NCI-H2107 (cell line): ENCODE measurements at places on chromosomes 7 and 10.

DNA sequence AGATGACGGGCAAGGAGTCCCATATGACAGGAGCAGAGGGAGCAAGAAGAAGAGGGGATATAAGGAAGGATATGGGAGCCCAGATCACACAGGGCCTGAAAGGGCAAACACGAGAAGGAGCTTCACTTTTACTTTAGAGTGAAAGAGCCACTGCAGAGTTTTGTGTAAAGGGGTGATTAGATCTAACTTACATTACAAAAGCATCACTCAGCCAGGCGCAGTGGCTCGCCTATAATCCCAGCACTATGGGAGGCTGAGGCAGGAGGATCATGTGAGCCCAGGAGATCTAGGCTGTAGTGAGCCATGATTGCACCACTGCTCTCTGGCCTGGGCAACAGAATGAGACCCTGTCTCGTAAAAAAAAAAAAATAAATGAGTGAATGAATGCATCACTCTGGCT, 91.1 kb downstream of the MPP7 start:
- DNase-seq, result no peak

DNA sequence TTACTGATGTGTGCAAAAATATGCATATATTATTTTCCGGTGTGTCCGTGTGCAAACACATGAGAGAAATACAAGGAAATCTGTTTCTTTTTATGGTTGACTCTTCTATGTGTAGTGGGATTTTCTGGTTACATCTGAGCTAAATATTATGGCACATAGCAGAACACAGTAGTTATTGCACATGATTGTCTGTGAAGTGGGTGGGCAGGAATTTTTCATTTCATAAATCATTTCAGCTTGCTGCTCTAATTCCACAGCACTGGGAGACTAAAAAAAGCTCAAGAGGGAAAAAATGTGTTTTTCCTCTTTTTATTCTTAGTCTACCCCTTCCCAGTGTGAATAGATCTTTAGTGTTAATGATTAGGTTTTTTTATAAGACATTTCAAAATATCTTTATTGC, 197.9 kb downstream of the MBL2 start:
- no peak for DNase-seq

DNA sequence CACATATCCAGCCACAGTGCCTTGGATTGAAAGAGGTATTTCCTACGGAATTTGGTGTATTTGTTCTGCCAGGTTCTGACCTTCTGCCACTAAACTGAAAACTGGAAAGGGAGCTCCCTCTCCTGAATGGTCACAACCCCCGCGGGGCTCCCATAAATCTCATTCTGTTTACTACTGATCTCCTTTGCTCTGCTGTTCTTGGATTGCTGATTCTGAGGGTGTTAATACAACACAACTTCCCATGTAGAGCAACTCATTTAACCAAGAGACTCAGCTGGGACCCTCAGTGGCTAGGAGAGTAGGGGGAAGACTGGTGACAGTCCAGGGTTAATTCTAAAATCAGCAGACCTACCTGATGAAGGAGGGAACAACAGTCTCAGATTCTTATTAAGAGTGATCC, 662.9 kb downstream of the INHBA start:
- no peak for DNase-seq

DNA sequence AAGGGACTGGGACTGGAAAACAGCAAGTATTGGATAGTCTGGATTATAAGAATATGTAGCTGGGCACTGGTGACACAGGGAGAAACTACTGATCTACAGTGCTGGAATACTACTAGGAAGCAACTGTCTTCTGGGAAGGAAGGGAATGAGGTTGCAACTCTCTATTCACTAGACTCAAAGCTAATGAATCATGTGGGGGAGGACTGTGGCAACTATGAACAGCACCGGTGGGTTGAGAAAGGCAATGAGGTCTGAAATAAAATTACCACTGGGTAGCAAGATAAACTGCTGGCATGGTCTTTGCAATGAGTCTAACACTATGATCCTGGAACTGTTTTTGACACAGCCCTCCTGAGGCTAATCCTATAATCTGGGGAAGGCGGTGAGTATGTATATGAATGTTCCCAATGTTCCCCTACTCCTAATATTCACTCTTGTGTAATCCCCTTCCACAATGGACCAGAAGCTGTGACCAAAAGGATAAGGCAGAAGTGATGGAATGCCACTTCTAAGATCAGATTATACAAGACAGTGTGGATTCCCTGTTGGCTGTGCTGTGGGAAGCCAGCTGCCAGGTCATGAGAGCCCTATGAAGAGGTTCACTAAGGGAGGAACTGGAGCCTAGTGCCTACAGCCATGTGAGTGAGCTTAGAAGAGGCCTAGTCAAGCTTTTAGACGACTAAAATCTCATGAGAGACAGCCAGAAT, 101.3 kb upstream of the DNAJB12 start:
- no peak for DNase-seq

DNA sequence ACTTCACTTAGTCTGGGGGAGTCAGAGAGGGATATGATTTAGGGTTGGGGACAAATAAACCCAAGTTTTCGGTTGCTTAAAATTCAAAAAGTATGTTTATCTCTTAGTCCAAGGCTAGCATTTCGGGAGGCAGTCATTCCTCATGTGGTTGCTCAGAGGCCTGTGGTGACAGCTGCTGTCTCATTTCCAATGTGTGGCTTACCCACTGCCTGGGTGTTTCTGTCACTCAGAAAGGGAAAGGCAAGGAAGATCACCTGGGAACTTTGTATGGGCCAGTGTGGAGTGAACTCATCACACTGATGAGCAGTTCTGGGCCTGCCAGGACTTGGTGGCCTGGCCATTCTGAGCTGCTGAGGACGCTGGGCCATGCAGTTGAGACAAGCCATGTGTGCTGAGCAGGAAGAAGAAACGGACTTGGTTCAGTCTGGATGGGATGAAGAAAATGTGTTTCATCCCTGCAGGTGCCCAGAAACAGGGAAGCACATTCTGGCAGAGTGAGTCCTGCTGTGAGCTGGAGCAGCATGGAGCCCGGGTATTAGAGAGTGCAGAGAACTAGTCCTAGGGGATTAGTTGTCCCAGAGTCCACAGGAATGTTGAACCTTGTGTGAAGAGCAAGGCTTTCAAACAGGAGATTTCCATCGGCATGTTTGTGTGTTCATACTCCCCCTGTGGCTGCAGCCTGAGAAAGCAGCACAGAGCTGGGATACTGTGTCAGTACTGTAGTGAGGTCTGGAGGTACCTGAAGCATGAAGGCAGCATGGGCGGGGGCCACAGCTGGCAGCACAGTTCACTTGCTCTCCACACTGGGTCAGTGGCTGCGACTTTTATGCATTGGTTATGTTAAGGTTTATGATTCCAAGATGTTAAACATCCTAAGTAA, 211.1 kb upstream of the IGFBP3 start:
- no peak for DNase-seq

DNA sequence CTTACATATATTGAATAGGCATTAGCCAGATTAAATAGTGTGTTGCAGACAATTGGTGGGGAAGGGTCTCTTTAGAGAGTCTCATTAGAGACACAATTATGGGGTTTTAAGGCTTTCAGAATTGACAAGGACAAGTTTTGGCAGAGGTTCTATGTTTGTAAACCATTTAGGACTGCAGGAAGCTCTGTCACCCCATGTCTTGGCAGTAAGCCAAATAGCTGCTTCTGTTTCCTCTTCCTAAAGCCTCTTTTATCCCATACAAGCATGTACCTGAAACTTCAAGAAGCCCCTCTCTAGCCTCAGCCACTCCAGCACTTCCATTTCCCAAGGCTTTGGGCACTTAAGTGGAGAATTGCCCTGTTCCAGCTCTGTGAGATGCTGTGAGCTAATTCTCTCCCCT, 21.8 kb upstream of the LRRC4 start:
- DNase-seq, result no peak

DNA sequence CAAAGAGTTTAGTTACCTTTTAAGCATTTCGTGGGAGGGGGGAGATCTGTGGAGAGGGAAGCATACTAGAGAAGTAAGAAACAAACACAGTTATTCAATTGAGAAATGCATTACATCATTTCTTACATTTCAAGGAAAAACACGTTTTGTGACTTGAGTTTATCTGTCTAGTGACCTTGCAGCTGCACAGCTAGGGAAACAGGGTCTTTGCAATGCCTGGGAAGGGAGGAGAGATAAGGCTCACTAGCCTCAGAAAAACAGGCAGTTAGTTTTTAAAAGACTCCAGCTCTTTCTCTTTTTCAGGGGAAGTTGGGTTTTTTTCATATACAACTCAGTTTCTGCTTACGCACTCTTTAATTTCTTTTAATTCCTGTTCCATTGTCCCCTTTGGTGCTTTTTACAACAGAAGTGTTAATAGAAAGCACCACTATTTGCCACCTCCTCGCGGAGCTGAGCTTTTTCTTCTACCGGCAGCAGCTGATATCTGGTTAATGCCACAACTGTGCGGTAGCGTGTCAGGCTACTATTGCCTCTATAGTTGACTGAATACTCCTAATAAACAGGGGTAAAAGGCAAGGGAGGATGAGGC, 5.6 kb downstream of the CYP3A43 start:
- DNase-seq, result no peak

DNA sequence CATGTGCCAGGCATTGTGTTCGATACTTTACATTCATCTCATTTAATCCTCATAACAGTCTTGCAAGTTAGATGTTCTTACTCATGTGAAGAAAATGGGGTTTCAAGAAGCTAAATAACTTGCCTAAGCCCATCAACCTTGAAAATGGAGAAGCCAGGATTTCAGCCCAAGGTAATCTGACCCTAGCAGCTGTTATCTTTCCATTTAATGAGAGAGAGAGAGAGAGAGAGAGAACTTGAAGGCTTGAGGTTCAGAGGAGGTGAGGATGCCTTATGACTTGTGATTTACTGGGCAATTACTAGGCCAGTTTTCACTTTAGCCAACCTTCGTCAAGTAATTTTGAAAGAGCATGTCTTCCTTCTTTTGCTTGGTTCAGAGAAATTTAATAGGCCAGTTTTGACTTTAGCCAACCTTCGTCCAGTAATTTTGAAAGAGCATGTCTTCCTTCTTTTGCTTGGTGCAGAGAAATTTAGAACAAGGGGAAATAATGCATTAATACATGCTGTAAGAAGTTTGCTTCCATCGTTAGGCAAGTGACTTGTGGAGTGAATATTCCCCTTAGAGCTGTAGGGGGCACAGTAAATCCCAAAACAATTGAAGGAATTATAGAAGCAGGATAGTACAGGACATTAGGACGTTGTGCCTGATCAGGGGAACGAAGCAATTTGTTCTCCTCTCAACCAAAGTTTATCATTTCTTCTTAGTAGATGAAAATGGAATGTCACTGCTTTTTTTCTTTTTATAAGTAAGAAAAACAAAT, 143.0 kb upstream of the BMPER start:
- no peak for DNase-seq

GRCh38 chr10:96420228-96421009, 61.6 kb upstream of the OPALIN start:
- no peak for DNase-seq

DNA sequence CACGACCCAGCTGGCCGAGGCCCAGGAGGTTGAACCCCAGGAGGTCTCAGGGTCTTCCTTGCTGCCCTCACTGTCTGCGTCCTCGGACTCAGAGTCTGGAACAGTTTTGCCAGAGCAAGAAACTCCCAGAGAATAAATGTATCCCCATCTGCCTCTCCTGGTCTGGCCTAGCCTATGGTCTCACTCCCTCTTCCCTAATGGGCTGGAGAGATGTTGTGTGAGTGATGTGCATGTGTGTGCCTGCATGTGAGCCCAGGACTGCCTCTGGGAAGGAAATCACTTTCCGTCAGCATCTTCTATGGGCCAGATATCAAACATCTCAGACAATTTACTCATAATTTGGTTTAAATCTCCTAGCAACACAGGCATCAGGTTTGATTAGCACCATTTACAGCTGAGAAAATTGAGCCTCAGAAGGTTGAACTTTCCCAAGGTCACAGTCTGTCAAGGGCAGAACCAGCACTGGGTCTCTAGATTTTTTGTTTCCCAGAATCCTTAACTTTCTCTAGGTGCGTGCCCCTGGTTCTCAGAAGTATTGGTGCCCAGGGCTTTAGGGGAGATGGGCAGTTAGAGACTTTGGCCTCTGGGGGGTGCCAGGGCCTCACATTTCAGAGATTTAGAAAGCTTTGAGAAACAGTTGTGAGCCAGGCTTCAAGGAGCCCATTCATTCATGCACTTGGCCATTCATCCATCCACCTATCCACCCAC, 4.9 kb downstream of the TMEM270 start:
- DNase-seq, result peak; percentile 54

- DNase-seq, result no peak
These were observed 557 bp downstream of the BAG3 start for GRCh38 chr10:119651514-119652360.

GRCh38 chr7:101681170-101682007, 52.3 kb upstream of the MYL10 start:
- no peak for DNase-seq

GRCh38 chr10:99387541-99387940, 42.9 kb downstream of the GOT1 start:
- no peak for DNase-seq

GRCh38 chr10:33115738-33116719, 158.0 kb upstream of the ITGB1 start:
- no peak for DNase-seq

DNA sequence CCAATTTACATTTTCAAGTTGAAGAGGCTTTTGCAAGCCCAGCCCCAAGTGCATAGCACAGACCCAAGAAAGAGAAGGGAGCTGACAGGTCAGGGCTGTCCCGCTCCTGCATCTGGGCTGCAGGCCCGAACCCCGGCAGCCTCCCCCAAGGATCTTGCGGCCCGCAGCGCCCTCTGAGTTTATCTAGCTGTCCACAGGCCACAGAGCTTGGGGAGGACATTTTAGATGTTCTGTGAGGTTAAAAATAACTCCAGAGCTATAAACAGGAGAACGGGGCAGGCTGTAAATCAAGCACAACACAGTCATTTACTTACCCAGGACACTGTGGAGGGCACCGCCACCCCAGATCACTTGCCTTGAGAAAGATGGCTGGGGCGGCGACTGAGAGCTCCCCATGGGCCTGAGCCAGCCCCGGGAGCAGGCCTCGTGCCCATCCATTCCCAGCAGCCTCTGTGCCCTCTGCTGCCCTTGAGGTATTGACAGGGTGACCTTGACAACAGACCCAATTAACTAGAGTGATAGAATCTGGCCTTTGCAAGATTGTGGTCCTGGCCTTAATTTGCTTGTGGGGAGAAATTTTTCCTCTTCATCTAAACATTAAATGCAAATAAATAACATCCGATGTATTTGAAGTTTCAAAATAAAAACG, 563.0 kb downstream of the TCERG1L start:
- DNase-seq, result no peak

- no peak for DNase-seq
These were observed 55.3 kb upstream of the FGL2 start for GRCh38 chr7:77254915-77255314.

DNA sequence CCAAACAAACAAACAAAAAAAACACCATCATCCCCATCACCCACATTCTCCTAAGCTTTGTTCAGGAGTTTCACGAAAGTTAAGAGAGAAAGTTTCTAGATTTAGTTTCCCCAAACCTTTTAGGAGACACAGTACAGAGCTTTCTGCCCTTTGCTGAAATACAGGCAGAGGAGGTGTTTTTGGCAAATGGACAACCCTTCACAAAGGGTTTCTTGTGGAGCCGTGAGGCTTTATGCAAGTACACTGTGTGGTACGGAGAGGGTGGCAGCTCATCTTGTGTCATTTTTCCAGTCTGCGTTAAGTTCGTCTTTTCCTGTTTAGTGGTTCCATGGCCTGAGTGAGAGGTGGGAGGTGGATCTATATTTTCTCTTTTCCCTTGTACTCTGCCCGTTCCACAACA, 215.5 kb upstream of the PRKCQ start:
- DNase-seq, result no peak

GRCh38 chr7:139370301-139370942, 10.7 kb downstream of the LUC7L2 start:
- DNase-seq, result no peak
